ENCODE measurements at places on chromosomes 16 and 17.

DNA sequence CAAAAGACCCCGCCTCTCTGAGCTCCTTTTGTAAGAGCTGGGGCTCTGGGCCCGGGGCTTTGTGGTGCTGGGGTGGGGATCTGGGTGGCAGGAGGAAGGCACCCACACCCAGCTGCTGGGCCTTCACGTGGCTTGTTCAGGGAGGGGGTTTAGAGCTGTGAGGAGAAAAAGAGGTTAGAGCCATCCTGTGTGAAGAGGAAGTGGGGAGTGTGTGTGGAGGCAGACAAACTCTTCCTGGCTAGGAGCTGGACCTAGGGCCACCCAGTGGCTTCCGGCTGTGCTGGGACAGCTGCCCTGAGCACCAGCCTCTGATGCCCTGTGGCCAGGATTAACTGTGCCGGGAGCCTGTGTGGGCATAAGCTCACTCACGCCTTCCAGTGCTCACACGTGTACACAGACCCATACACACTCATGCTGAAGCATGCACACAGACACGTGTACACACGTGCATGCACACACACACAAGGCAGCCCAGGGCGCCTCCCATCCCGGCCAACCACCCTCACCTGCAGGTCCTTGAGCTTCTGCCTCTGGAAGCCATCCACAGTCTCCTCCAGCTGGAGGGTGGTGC, 7.4 kb downstream of the CIBAR2 start:
- no peak for DNase-seq

DNA sequence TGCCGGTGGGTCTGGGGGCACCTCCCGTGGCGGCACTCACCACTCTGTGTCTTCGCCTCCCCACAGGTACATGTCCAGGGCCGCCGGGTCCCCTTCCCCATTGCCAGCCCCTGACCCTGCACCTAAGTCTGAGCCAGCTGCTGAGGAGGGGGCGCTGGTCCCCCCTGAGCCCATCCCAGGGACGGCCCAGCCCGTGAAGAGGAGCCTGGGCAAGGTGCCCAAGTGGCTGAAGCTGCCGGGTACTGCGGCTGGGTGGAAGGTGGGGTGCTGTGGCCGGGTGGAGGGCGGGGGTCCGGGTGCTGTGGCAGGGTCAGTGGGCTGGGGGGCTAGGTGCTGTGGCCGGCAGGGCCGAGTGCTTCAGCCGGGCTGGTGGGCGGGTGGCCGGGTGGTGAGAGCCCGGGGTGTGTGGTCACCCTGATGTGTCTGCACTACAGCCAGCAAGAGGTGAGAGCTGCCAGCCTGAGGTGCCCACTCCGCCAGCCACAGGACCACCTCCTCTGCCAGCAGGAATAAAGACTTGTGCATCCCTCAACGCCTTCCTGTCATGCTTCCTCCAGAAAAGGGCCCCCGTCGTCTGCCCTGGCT, 5.7 kb downstream of the CENPX start:
- DNase-seq = no peak

- DNase-seq = no peak
Measured at GRCh38 chr16:64240586-64240985, 881.3 kb downstream of the CDH11 start.

DNA sequence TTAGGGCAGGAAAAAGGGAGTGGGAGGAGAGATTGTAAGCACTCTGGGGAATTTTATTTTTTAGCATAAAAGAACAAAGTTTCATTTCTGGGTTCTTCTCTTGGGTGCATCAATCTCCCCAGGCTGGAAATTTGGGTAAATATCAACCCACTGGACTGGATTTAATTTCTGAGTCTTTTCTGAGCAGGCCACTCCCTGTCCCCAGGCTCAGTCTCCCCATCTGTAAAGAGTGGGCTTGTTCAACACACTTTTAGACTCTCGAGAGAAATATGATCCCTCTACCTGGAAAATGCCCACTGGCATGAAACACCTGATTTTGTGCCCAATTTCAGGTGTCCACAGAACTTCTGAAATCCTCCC, 617 bp upstream of the VTN start:
- no peak for DNase-seq

DNA sequence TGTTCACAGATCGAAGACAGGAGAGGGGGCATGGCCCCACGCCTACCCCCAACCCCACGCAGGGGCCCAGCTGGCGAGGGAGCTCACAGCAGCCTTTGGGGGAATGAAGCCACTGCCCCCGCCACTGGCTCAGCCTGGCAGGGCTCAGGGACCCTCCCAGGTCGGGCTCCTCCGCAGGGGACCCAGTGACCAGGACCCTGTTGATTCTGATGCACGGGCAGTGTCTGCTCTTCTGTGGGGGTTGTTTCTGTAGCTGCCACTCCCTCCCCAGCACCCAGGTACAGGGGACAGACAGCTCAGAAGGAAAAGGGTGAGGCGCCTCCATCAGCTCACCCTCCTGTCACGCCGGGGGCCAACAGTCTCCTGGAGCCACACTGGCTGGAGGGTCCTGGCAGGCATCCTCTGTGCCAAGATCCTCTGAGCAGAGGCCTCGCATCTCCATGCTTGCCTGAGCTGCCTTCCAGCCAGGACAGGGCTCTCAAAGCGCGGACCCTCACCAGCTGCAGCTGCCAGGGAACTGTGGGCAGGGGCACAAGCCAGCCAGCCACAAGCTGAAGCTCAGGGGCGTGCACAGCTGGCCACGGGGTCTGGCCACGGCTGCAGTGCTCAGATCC, 49.1 kb downstream of the ZNF778 start:
- no peak for DNase-seq

DNA sequence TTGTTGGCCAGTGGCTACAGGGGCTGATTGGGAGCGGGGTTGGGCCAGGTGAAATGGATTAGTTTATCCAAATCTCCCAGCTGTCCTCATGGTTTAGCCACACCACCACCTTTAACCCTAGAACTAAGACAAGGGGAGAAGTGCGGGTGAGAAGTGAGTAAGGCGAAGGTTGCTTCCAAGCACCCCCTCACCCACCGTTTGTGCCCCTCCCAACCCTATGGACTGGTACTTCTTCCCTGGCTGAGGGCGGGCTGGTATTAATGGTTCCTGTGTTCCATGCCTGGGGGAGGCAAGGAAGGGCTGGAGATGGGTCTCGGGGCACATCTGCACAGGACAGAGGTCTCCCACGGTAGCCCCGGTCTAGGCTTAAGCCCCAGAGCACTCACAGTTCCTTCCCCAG, 25.1 kb downstream of the NT5M start:
- DNase-seq = no peak

DNA sequence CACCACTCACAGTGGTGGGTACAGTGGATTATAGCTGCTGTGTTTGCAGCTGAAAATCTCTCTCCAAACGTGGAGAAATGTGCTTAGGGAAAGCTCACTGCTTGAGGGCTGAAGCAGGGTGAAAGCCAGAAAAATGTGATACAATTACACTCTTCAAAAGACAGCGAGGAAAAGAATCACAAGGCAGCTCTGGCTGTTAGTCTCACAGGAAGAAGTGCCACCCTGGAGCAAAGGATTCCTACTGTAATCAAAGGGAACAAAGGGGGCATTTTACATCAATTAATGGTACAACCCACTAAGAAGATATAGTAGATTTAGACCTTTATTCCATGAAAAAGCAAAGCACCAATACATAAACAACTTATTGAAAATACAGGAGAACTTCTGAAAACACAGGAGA, 48.1 kb upstream of the IRX5 start:
- DNase-seq = no peak

DNA sequence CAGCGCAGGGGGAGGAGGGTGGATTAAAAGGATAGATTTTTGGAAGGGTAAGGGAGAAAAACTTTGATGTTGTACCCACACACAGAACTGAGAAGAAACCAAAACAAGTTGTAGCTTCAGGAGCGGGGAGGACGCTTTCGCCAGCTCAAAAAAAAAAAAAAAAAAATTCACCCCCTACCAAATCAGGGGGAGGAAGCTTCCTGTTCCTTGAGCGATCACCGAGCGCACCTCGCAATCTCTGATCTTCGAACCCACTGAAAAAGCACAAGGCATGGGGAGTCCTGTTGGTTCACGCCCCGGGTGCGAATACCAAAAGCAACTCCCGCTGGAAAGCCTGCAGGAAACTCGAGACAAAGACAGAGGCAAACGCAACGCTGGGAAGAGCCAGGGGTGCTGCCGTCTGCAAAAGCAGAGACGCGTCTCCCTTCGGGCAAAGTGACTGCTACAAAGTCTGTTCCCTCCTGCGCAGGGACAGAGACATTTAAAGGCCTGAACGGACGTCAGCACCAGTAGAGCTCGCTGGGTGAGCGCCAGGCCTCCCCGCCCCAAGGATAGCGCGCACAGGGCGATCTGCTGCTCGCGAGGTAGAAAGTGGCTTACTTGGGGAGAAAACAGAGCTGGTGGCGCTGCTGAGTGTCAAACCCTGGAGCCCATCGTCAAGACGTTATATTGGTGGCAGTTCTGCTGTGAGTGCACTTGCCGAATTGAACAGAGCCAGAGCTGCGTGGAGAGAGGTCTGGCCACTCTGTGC, 190.4 kb downstream of the USP22 start:
- DNase-seq = peak; percentile 80

- no peak for DNase-seq
Measured at GRCh38 chr16:25235991-25236390, 19.2 kb downstream of the AQP8 start.

DNA sequence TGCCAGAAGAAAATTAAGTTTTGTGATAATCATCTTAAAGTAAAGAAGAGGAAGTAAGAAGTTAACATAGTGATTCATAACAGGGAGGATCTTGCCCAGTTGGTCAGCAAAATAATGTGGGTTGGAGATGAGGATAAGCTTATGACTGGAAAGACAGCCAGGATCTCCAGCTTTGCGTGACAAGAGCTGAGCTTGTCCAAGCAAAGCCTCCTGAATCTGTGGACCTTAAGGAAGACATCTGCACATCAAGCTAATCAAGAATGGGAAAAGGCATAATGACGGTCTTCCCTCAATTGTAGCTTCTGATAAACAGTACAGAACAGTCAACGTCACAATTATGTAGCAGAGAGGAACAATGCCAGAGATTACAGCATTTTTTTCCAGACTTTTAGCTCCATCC, 744.7 kb upstream of the GOT2 start:
- DNase-seq = no peak

GRCh38 chr17:76987486-76988093, 119.4 kb downstream of the MGAT5B start:
- no peak for DNase-seq

DNA sequence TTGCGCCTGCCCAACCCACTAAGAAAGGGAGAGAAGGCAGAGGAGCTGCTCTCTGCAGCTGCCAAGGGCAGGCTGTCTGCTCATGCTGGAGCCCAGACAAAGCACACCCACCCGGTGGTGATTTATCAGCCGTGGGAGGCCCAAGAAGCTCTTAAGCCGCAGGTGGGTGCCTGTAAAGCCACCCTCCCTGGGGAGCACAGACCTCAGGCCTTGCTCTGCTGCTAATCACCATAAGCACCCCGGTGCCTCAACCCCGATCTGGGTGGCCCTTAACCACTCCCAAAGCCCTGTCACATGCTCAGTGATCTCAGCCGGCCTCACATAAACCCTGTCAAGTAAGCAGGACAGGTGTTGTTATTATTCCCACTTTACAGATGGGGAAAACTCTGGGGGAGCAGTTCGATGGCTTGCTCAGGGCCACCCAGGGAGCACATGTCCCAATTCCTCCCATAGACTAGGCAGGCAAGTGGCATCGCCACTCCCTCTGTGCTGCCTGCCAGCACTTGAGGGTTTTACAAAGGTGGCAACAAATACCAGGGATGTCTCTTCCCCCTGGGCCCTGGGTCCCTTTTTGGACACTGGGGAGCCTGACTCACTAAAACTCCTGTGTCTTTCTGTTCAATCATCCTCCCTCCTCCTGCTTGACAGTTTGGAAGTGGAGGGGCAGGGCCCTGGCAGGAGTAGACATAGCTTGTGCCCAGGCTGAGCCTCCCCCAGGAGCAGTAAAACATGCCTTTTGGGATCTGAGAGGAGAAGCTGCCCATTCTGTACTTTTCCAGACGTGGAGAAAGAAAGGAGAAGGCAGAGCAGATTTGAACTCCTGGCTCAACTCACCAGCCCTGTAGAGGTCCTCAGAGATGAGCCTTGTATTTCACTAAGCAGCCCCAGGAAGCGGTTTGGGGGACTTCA, 299.3 kb downstream of the SOX9 start:
- DNase-seq = no peak

DNA sequence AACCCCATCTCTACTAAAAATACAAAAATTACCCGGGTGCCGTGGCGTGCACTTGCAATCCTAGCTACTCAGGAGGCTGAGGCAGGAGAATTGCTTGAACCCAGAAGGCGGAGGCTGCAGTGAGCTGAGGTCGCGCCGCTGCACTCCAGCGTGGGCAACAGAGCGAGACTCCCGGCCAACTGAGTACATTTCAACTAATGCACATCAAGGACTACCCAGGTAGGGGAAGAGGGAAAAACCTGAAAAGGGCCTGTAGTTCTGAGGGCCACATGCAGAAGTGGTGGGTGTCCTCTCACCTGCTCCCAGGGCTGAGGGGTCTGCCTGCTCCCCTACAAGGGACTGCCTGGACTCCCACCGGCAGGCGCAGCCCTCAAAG, 584 bp upstream of the SLC16A5 start:
- DNase-seq = no peak

GRCh38 chr16:27679899-27680298, 130.0 kb downstream of the KATNIP start:
- DNase-seq = no peak

DNA sequence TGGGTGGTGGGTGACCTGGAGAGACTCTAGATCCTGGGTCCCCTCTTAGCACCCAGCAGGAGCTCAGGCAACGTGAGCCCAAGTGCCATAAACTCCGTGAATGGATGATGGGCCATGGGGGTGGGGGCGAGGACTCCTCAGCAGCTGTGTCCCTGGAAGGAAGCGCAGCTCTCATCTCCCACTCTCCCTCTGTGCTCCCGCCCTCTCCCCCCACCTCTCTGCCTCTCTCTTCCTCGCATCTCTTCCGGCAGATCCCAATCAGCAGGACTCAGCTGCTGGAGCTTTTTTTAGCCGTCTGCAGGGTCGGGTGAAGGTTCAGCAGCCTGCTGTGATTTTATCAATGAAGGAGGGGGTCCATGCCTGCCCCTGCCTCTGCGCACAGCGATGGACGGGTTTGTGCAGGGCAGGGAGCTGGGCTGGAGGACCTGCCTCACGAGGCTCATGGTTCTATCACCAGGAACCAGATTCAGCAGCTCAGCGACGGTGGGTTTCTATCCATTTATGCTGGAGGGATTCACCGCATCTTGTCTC, 8.3 kb downstream of the CCR7 start:
- no peak for DNase-seq

DNA sequence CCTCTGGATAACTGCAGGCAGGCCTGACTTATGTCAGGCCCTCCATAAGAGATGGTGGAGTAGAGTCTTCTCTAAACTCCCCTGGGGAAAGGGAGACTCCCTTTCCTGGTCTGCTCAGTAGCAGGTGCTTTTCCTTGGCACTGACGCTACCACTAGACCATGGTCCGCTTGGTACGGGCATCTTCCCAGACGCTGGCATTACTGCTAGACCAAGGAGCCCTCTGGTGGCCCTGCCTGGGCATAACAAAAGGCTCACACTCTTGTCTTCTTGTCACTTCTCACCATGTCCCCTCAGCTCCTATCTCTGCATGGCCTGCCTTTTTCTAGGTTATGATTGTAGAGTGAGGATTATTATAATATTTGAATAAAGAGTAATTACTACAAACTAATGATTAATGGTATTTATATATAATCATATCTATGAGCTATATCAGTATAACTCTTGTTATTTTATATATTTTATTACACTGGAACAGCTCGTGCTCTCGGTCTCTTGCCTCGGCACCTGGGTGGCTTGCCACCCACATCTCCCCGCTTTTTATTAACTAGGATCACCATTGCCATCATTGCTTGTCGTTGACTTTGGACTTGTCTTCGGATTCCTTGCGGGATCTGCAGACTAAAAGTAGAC, 59.8 kb upstream of the ARL4D start:
- DNase-seq = peak; percentile 69
